Fibroblast of villous mesenchyme (primary cell): ENCODE measurements at places on chromosomes 12 and 14. TPM values are rescaled to one million over a fixed set of nuclear protein-coding genes. Genes with fewer than 3 reads are reported as not detected.

ARHGAP9 gene
- under 0.01 TPM in 2 replicates for total RNA-seq

CCDC175 gene
- total RNA-seq: not detected in 2 replicates

OTOGL gene
- total RNA-seq: under 0.01 TPM in 2 replicates

KRT82 gene
- not detected in 2 replicates for total RNA-seq

GPR135 gene
- 3.9 and 6.5 TPM in 2 replicates for total RNA-seq

KRT2 gene
- total RNA-seq: not detected in 2 replicates

ADAMTS20 gene
- total RNA-seq: under 0.01 TPM in 2 replicates

IL26 gene
- total RNA-seq: not detected in 2 replicates

HHIPL1 gene
- 3.9 TPM in 2 replicates for total RNA-seq

TMEM119 gene
- total RNA-seq: 83.3 and 186 TPM in 2 replicates

METAP2 gene
- total RNA-seq: 53.8 and 66.5 TPM in 2 replicates

GALC gene
- total RNA-seq: 18.0 and 19.9 TPM in 2 replicates

FOXN4 gene
- not detected in 2 replicates for total RNA-seq

NEDD1 gene
- 28.0 and 46.2 TPM in 2 replicates for total RNA-seq

BCL11B gene
- total RNA-seq: not detected in 2 replicates

SLC4A8 gene
- total RNA-seq: 6.9 and 9.0 TPM in 2 replicates

PCED1B gene
- total RNA-seq: 1.7 and 3.2 TPM in 2 replicates

MMP17 gene
- 8.6 and 13.9 TPM in 2 replicates for total RNA-seq

GALNT16 gene
- total RNA-seq: under 0.01 TPM in 2 replicates

CLEC4A gene
- under 0.01 and 0.32 TPM in 2 replicates for total RNA-seq

TIMM9 gene
- 20.3 and 22.9 TPM in 2 replicates for total RNA-seq

CABP1 gene
- not detected in 2 replicates for total RNA-seq

GPD1 gene
- total RNA-seq: under 0.01 TPM in 1 of 2 replicates, not detected in the other

KRT7 gene
- 20.6 and 36.7 TPM in 2 replicates for total RNA-seq

TPH2 gene
- not detected in 2 replicates for total RNA-seq

RNF41 gene
- total RNA-seq: 112 and 131 TPM in 2 replicates

PLEKHD1 gene
- total RNA-seq: under 0.01 TPM in 1 of 2 replicates, not detected in the other

NUDT14 gene
- total RNA-seq: 17.7 and 20.0 TPM in 2 replicates

TMEM132D gene
- not detected in 2 replicates for total RNA-seq

TAS2R10 gene
- total RNA-seq: 0.86 and 0.97 TPM in 2 replicates

IGF1 gene
- total RNA-seq: under 0.01 and 0.64 TPM in 2 replicates

DPY19L2 gene
- 9.0 and 11.2 TPM in 2 replicates for total RNA-seq

LHX5 gene
- total RNA-seq: not detected in 2 replicates

KHNYN gene
- total RNA-seq: 43.2 and 47.4 TPM in 2 replicates

RITA1 gene
- total RNA-seq: 22.5 and 27.6 TPM in 2 replicates

ACSM4 gene
- total RNA-seq: not detected in 2 replicates

RBP5 gene
- not detected in 2 replicates for total RNA-seq

HVCN1 gene
- total RNA-seq: 5.6 and 5.8 TPM in 2 replicates

CPM gene
- 8.4 and 23.3 TPM in 2 replicates for total RNA-seq

WNT1 gene
- not detected in 2 replicates for total RNA-seq

KCNK10 gene
- not detected in 2 replicates for total RNA-seq

LIN7A gene
- total RNA-seq: 6.4 and 10.4 TPM in 2 replicates

GPR137C gene
- 0.32 and 0.43 TPM in 2 replicates for total RNA-seq

KRT85 gene
- total RNA-seq: not detected in 2 replicates

POTEM gene
- total RNA-seq: not detected in 2 replicates

OR9K2 gene
- not detected in 2 replicates for total RNA-seq

PTHLH gene
- 1.3 and 1.6 TPM in 2 replicates for total RNA-seq

LALBA gene
- total RNA-seq: not detected in 2 replicates

LTB4R gene
- 1.3 and 1.6 TPM in 2 replicates for total RNA-seq

OR4E1 gene
- total RNA-seq: not detected in 2 replicates

PRH2 gene
- total RNA-seq: 0.32 and 0.43 TPM in 2 replicates
